ENCODE measurements at places on chromosomes 7 and 10.

DNA sequence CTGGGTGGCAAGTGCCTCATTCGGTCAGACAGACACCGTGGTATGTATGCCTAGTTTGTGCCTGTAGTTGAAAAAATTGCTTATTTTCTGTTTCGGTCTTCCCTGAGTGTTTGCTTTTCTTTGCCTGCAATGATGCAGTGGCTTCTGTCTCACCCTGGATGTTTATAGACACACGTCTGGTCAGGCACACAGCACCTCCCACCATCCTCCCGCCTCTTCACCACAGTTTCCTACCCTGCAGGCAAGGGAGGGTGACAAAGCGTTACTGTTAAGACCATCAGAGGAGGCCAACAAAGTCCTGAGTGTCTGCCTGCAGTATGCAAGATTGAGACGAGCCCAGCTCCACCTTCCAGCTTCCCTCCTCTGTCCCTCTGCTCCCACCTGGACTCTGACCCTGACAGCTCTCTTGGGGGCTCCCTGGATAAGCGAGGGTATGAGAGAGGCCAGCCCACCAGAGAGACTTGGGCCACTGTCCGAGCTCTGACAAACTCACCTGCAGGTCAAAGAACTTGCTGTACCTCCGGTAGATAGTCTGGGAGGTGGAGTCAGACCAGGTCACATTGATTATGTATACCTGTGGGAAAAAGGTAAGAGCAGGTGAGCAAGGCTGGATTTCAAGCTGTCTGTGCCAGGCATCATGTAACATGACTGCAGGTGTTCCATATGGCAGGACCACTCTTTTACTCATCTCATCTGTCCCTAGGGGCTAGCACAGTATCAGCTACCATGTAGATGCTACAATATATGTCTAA, 54.4 kb downstream of the SH3PXD2A start:
- peak; percentile 17 for DNase-seq

DNA sequence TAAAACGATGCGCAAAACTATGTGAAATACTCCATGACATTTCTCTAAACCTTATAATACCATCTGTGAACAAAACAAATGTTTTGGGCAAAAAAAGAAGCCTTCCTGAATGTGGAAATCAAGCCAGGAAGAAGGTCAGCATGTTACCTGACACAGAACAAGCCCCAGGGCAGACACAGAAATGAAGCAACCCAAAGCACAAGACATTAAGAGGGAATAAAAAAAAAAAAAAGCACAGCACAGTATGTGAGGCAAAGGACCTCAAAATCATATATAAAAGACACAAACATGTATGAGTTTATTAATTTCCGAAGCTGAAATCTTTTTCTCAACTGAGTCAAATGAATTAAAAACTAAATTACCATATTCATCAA, 161.8 kb downstream of the SKIDA1 start:
- DNase-seq, result no peak

DNA sequence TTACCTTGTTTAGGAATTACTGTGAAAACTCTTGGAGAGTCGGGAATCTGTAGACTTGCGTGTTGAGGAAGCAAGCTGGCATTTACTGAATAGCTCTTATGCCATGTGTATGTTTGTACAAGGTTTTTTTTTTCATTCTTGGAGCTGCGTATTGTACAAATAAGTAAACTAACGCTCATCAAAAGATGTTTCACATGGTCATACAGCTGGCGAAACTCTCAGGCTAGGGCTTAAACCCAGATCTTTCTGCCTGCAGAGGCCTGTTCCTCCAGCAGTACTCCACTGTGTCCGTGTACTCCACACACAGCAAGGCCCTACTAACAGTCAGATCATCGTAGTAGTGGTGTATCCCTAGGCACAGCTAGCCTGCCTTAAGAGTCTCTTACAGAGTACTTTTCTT, 7.4 kb downstream of the EDRF1 start:
- no peak for DNase-seq

GRCh38 chr10:59085054-59085453, 91.4 kb upstream of the PHYHIPL start:
- DNase-seq, result no peak
